ENCODE measurements at places on chromosomes 5 and 9.
A peak's percentile ranks its signal among the peaks of the same experiment; 100 is the strongest.

DNA sequence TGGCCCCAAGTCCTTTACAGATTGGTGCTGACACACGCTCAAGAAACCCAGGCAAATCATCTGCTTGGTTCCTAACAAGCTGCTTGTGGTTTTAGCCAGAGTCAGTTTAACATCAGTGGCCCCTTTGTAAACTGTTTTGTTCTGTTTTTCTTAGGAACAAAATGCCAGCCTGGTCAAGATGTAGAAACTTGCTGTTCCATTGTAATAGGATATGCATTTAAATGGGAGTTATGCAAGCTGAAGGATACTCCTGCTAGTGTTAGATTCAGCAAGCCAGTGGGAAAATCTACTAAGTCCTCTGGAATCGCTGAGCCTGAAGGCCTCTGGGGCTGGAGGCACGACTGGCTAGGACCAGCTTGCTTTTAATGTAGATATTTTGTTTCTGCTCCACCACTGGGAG is 391.1 kb downstream of the TLE4 start:
- H3K4me1 ChIP-seq, result peaks cover 3% of the 10 kb centered on the region
- H3K36me3 ChIP-seq, result no peaks in the 10 kb centered on the region
- DNase-seq, result peak; percentile 20
- H3K27me3 ChIP-seq, result no peaks in the 10 kb centered on the region

GRCh38 chr5:79070350-79070667 is 742 bp downstream of the BHMT2 start:
- H3K4me1 ChIP-seq, result no peaks in the 10 kb centered on the region
- no peak overlapping the region for H3K27ac ChIP-seq
- H3K4me3 ChIP-seq, result no peak overlapping the region
- H3K36me3 ChIP-seq, result no peaks in the 10 kb centered on the region

GRCh38 chr5:6715758-6716628 is 2.8 kb downstream of the TENT4A start:
- H3K27ac ChIP-seq, result no peak overlapping the region
- H3K27me3 ChIP-seq, result no peaks in the 10 kb centered on the region
- DNase-seq, result no peak

DNA sequence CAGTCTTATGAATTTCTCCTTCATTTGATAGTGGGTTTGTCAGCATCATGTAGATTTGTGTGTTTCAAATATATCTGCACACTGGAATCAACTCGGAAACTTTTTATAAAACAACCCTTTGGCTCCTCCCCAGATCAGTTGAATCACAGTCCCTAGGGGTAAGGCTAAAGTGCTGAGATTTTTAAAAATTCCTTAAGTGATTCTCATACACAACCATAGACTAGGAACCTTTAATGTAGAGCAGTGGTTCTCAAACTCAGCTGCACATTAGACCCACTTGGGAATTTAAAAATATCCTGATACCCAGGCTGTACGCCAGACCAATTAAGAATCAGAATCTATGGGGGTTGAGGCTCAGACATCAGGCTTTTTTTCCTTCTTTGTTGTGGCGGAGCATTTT is 17.5 kb upstream of the JAK2 start:
- no peak for DNase-seq
- no peak overlapping the region for H3K4me3 ChIP-seq
- no peak overlapping the region for H3K27ac ChIP-seq
- no peaks in the 10 kb centered on the region for H3K36me3 ChIP-seq
- H3K4me1 ChIP-seq, result no peaks in the 10 kb centered on the region

DNA sequence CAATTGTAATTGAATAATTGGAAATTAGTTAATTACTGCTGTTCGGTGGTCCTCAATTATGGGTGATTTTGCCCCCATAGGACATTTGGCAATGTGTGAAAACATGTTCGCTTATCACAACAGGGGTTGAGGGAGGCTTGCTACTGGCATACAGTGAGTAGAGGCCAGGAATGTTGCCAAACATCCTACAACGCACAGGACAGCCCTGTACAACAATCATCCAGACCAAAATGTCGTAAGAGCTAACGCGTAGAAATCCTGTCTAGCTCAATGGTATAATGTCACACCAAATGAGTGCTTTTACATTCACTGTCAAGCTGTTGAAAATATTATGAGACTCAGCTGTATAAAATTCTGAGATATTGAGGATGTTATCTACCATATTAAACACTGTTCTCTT is 464.4 kb upstream of the TUSC1 start:
- H3K4me1 ChIP-seq, result no peaks in the 10 kb centered on the region
- H3K4me3 ChIP-seq, result no peak overlapping the region
- no peak overlapping the region for H3K27ac ChIP-seq
- no peaks in the 10 kb centered on the region for H3K36me3 ChIP-seq

DNA sequence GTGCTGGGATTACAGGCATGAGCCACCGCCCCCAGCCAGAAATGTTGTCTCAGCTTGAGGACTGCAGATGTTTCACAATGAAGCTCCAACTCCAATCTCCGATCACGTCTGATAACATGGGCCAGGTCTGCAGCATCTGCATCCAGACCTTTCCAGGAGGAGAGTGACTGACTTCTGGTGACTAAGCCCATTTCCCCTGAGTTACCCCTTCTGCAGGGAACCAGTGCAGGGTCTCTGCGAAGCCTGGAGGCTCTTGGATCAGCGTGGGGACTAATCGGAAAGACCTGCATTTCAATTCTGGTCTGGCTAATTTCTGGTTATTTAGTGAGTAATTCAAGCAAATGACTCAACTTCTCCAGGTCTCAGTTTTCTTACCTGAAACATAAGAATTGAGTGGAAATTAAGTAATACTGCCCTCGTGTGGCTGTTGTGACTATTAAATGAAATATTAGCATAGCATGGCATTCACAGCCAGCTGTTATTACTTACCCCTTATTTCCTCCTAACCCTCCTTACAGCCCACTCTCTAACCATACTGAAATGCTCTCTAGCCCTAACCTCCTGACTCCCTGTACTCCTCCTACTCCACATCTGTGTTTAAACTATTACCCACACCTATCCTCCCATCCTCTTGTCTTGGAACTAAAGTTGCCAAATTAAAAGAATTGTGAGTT is 2.2 kb upstream of the GNPDA1 start:
- H3K36me3 ChIP-seq, result peaks cover 2% of the 10 kb centered on the region
- peaks cover 7% of the 10 kb centered on the region for H3K4me1 ChIP-seq
- no peak overlapping the region for H3K4me3 ChIP-seq
- no peaks in the 10 kb centered on the region for H3K27me3 ChIP-seq
- no peak for DNase-seq

GRCh38 chr5:118692811-118693342 is 295.5 kb downstream of the DTWD2 start:
- H3K4me1 ChIP-seq, result peaks cover 3% of the 10 kb centered on the region
- no peak for DNase-seq
- no peaks in the 10 kb centered on the region for H3K36me3 ChIP-seq
- H3K27ac ChIP-seq, result no peak overlapping the region
- no peaks in the 10 kb centered on the region for H3K27me3 ChIP-seq

DNA sequence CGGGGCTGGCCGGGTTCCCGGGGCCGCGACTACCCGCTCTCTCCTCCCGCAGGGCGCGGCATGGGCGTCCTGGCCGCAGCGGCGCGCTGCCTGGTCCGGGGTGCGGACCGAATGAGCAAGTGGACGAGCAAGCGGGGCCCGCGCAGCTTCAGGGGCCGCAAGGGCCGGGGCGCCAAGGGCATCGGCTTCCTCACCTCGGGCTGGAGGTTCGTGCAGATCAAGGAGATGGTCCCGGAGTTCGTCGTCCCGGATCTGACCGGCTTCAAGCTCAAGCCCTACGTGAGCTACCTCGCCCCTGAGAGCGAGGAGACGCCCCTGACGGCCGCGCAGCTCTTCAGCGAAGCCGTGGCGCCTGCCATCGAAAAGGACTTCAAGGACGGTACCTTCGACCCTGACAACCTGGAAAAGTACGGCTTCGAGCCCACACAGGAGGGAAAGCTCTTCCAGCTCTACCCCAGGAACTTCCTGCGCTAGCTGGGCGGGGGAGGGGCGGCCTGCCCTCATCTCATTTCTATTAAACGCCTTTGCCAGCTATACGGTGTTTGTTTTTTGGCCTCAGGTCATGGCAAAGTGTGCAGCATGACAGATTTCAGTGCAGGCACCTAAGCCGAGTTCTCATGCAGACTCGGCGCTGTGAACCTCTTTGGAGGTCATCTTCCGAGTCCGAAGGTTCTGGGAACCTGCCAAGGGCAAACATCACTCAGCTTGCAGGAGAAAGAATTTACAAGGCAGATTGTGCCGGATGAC is 516 bp downstream of the MRPL41 start:
- no peak for DNase-seq
- peaks cover 6% of the 10 kb centered on the region for H3K4me1 ChIP-seq
- H3K27ac ChIP-seq, result peak overlapping the region; percentile 42
- H3K4me3 ChIP-seq, result peak overlapping the region; percentile 61
- H3K27me3 ChIP-seq, result no peaks in the 10 kb centered on the region

GRCh38 chr5:36635721-36636390 is 29.4 kb downstream of the SLC1A3 start:
- H3K4me3 ChIP-seq, result no peak overlapping the region
- no peak for DNase-seq
- H3K27me3 ChIP-seq, result no peaks in the 10 kb centered on the region
- H3K4me1 ChIP-seq, result peaks cover 3% of the 10 kb centered on the region
- no peak overlapping the region for H3K27ac ChIP-seq
- peaks cover 28% of the 10 kb centered on the region for H3K36me3 ChIP-seq

DNA sequence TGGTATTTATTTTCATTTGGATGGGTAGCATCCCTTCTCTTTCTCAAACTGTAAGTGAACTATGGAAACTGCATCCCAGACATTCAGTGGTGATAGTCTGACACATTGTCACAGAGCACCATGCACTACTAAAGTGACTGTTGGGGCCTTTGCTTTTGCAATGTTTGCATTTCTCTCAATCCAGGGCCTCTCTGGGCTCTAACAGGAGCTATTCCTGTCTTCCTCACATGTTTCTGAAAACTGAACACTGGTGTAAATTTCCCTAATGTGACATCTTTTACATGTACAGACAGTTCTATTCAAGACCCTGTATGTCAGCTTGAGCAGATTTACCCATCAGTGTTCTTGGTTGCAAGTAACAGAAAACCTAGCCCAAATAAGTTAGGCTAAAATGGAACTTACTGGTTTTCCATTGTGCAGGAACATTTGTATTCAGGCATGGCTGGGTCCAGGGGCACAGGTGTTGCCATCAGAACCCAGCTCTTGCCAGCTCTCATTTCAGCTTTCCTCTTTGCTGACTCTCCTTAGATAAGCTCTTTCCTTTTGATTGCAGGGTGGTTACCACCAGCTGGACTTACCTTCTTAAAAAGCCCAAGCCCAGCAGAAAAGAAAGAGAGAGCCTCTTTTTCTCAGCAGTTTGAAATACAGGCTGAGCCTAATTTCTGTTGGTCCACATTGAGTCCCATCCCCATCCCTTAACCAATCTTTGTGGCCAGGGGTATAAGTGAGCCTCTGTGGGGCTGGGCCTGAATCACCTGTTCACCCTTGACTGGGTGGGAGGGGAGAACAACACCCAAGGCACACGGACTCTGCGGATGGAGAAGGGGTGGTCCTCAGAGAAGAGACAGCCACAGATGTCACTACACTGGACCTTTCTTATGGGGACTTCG is 234.3 kb downstream of the NR3C1 start:
- H3K36me3 ChIP-seq, result no peaks in the 10 kb centered on the region
- no peak overlapping the region for H3K27ac ChIP-seq
- no peak for DNase-seq
- H3K27me3 ChIP-seq, result no peaks in the 10 kb centered on the region
- H3K4me3 ChIP-seq, result no peak overlapping the region
- H3K4me1 ChIP-seq, result peaks cover 15% of the 10 kb centered on the region

- H3K27me3 ChIP-seq, result no peaks in the 10 kb centered on the region
- H3K4me1 ChIP-seq, result no peaks in the 10 kb centered on the region
- H3K4me3 ChIP-seq, result no peak overlapping the region
- no peaks in the 10 kb centered on the region for H3K36me3 ChIP-seq
These were observed 368.7 kb downstream of the BNC2 start for GRCh38 chr9:16501726-16502125.

DNA sequence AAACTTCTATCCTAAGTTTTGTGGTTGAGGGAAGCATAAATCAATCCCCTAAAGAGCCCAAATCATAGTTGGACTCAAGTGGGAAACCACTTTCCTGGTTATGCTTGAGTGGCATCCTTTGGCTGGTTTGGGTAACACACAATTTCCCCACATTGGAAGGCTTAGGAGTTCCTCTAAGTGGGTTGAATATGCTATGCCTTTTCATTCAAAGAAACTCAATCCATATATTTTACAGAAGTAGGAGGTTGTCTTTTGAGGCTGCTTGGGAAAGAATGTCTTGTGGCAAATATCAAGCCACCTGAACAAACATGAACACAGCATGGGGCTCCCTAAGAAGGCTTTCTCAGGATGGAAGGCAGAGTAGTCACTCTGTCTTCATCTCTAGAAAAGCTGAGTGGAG is 121.1 kb downstream of the SPATA31D1 start:
- no peaks in the 10 kb centered on the region for H3K27me3 ChIP-seq
- no peak overlapping the region for H3K4me3 ChIP-seq
- no peak overlapping the region for H3K27ac ChIP-seq
- no peak for DNase-seq
- H3K4me1 ChIP-seq, result no peaks in the 10 kb centered on the region

GRCh38 chr9:107949061-107949460 is 459.5 kb upstream of the KLF4 start:
- no peak for DNase-seq
- H3K27me3 ChIP-seq, result no peaks in the 10 kb centered on the region
- H3K4me3 ChIP-seq, result no peak overlapping the region
- no peaks in the 10 kb centered on the region for H3K36me3 ChIP-seq
- H3K27ac ChIP-seq, result no peak overlapping the region

DNA sequence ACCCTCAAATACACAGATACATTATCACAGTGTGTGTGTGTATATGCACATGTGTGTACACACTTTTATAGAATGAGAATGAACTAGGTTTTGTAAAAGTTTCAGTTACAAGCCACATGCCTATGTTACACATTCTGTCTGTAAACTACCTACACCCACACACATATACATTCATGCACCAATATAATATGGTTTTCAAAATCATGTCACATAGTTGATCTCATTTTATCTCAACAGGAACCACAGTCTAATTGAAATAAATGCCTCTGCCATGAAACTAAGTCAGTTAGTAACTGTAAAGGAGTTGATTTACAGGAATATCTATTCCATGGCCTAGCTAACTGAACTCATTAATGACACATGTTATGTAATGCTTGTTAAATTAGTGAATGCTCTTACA is 646.6 kb downstream of the PDE4D start:
- H3K36me3 ChIP-seq, result no peaks in the 10 kb centered on the region
- H3K27me3 ChIP-seq, result no peaks in the 10 kb centered on the region
- H3K27ac ChIP-seq, result no peak overlapping the region
- H3K4me3 ChIP-seq, result no peak overlapping the region
- DNase-seq, result no peak

GRCh38 chr5:139658501-139658927 is 10.4 kb downstream of the CXXC5 start:
- no peak overlapping the region for H3K4me3 ChIP-seq
- H3K27me3 ChIP-seq, result no peaks in the 10 kb centered on the region

Data from neuronal stem cell (in vitro differentiated cells).